ENCODE measurements at places on chromosomes 5 and 9.

DNA sequence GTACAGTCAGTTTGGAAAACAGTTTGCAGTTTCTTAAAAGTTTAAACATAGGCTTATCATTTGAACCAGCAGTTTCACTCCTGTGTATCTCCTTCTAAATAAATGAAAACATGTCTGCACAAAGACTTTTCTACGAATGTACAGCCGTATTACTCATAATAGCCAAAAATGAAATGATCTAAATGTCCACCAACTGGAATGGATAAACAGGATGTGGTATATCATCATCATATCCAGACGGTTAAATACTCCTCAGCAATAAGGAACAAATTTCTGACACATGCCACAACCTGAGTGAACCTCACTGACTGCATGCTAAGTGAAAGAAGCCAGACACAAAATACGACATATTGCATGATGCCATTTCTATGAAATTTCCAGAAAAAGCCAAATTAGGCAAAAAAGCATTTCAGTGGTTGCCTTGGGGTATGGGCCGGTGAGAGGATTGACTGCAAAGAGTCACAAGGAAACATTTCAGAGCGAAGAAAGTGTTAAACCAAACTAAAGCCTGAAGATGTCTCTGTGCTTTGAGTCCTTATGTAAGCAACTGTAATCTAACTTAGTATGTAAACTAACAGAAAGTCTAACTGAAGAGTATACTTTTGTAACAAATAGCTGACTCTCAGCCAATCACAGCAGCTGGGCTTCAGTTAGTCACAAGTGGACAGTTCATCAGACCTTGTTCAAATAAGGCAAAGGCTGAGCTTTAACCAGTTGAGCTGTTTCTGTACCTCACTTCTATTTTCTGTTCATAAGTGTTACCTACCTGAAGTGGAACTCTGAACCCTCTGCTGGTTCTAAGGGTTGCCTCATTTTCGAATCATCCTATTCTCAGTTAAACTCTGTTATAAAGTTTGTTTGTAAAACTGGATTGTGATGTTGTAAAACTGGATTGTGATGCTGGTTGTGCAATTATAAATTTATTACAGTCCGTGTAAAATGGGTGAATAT is 65.2 kb downstream of the TRIO start:
- DNase-seq, result no peak

DNA sequence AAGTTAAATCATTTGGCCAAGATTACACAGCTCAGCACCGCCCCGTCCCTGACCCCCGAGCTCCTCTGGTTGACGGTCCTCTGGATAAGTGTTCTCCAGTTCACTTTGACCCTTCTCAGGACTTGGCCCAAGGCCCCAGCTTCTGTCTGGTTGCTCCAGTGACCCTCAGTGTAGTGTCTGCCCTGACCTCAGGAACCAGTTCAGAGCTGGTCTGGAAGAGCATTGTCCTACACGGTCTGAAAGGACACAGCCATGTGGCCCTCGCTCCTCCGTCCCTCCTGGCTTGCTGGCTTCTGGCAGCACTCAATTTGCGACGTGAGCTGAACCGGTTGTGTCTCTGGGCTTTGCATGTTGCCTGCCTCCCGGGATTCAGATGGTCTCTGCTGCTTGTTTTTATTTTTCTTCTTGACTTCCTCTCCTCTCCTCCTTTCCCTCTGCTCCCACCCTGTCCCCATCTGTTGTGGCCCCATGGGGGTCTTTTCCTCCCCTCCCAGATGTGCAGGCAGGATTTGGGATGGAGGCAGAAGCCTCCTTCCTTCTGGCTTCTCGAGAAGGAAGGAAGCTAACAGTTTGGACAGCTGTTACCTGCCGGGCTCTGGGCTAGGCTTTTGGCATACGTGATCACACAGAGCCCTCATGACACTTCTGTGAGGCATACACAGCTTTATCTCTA is 72.0 kb downstream of the PPARGC1B start:
- no peak for DNase-seq

DNA sequence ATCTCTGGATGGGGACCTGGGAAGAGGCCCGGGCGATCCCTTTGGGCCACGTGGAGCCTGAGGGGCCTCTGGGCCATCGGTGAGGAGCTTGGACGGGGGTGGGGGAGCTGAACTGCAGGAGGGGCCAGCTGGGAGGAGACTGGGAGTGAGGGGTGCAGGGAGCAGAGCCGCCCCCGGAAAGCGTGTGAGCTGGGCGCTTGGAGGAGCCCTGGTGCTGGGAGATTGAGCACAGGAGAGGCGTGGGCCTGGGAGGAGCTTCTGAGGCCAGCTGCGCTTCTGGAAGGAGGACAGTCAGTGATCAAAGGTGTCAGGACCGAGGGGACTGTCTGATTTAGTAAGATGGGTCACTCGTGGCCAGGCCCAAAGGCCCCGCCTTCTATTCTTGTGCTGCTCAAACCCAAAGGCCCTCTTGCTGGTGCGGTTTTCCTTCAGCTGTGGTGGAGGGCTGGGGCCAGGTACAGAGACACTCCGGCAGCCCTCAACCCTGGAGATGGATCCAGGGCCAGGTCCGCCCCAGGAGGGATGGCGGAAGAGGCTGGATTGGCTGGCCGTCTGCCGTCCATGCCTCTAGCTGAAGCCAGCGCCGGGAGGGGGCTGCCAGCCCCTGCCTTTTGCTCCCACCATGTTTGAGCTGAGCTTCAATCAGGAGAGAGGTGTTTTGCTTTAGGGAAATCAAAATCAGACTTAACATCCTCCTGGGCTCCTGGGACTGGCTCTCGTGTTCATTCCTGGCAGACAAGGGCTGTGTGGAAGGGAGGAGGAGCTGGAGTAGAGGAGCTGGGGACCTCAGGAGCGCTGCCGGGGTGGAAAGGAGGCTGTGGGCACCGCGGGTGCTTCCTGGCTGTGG is 21.6 kb downstream of the NCS1 start:
- no peak for DNase-seq

DNA sequence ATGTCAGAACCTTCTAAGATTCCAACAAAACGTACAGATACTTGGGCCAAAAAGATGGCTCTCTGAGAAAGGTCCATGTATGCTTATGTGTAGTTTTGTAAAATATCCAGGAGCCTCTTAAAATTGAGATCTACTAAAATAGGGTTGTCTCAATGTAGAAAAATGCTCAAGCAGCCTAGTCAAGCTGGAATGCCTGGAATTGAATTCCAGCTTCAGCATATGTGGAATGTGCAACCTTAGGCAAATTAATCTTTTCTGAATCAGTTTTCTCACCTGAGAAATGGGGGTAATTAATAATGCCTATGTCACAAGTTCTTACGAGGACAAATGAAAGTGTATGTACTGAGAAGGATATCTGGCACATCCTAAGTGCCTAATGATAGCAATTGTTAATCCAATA is 662.4 kb downstream of the DTWD2 start:
- DNase-seq, result no peak

GRCh38 chr5:179793468-179794139 is at the start of gene LTC4S:
Gene LTC4S, plus strand, starts transcription at chr5:179793986. Its CDS starts 95 bp downstream, at chr5:179794081.
- DNase-seq, result peak; percentile 55

DNA sequence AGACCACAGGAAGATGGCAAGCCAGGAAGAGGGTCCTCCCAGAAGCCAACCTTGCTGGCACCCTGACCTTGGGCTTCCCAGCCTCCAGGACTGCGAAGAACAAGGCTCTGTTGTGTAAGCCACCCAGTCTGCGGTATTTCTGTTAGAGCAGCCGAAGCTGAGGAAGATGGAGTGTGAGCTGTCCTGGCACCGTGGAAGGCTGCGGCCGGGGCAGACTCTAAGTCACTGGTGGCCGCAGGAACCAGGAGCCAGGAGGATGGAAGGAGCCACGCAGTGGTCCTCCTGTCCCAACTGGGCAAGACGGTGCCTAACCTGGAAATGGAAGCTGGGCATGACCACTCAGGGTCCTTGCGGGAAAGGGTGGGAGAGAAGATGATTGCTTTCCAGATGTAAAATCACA is 89.1 kb downstream of the ZNF354C start:
- DNase-seq, result no peak

DNA sequence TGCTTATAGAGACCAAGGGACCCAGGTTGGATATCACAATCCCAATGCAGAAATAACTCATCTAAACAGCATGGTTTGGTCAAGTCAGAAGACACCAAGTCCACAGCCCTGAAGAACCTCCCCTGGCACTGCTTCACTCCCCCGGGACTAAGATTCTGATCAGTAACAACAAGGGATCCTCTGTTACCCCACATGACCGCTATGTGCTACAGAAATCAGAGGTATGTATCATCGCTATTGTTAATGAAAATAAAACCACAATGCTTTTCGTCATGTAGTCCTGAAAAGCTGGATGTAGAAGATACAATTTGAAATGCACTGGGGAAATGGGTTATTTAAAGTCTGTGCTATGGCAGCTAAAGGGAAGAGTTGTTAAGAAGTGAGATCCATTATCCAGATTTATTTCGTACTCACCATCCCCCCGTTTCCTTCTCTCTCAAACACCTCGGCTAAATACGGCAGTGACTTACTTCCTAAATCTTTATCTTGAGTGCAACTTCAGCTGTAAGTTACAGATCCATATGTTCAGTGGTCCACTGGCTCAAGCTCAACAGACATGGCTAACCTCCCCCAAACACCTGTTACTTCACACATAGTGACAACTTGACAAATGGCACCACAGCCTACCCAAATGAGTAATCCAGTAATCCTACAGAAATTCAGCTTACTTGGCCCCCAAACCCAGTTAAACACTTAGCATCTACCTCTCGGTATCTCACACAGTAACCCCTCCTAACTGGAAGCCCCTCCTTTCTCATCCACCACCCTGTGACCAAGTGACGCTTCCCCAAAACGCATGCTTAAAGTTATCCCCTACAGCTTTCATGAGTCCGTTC is 129.2 kb downstream of the MYO10 start:
- DNase-seq, result no peak

- DNase-seq, result no peak
Observed at GRCh38 chr5:62369039-62369438, 34.7 kb downstream of the DIMT1 start.

GRCh38 chr9:70261131-70261870 is 2.5 kb downstream of the SMC5 start:
- DNase-seq, result no peak

DNA sequence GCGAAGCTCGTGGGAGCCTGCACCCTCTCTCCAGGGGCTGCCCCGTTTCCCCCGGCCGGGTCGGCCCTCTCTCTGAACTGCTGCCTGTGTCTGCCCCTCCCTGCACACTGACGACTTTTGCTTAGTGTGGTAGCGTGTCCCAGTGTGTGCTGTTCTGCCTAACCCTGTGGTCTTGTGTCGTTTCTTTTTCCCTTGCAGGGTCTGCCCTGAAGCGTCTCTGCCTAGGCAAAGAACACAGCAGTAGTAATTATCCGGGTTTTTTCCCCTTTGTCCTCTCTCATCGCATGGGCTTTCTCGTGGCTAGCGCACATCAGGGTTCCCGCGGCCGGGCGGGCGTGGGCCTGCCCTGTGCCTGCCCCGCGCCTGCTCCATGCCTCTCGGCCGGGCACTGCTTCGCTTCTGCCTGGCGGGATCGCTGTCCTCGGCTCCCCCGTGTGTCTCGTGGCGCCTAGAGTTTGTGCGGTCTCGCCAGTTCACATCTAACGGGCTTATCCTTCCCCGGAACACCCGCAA is 122.7 kb downstream of the WNK2 start:
- no peak for DNase-seq

- DNase-seq, result no peak
Observed at GRCh38 chr5:176166427-176166826, 71.8 kb upstream of the SIMC1 start.

- DNase-seq, result no peak
Observed at GRCh38 chr5:126438868-126439267, 15.7 kb downstream of the GRAMD2B start.

- DNase-seq, result no peak
Observed at GRCh38 chr9:33661176-33661575, 134.2 kb upstream of the PRSS3 start.
